ENCODE measurements at places on chromosomes 6 and 20.

GRCh38 chr6:16725145-16725864 lies 36.0 kb downstream of the ATXN1 start:
- no peak for DNase-seq

DNA sequence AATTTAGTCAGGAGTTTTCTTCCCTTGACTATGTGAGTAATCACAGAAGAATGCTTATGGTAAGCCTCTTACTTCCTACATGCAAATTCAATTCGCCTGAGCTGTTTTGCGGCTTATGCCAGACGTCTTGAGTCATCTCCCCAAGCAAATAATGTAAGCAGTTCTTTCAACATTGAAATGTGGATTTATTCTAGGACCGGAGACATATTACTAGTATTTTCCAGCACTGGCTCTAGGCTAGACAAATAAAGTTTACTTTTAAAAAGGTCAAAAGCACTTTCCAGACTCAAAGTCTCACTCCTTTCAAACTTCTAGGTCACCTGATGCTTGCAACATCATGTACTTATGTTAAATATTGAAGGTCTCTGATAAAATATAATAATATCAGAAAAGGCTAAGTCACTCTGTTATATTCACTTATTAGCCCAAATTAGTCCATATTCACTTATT lies 38.1 kb upstream of the NOX3 start:
- DNase-seq: no peak

DNA sequence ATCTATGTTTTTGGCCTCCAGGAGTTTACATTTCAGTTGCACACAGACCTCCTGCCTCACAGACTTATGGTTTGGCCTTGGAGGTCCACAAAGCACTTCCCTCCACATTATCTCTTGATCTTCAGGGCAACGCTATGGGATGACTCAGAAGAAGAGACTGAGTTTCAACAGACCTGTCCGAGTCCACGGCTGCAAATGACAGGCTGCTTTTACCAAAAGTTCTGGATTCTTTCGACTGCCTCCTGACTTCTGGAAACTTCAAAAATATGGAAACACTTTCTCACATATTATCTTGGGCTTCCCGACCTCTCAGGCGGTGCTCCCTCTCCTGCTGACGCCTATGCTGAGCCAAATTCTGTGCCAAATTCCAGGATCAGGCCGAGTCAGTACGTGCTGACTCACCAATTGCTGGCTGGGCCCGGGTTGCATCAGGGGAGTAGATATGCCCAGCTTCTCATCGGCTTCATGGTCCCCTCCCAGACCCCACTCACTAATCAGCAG lies 190.2 kb downstream of the BMP7 start:
- no peak for DNase-seq

GRCh38 chr20:14751191-14751590 lies 413.8 kb upstream of the FLRT3 start:
- no peak for DNase-seq

- DNase-seq: no peak
Observed at GRCh38 chr20:61404303-61404702, 152.2 kb downstream of the CDH4 start.

GRCh38 chr20:38547288-38548085 lies 33.5 kb upstream of the ADIG start:
- DNase-seq: no peak

GRCh38 chr20:61810066-61810737 lies 255.5 kb downstream of the TAF4 start:
- DNase-seq: no peak

DNA sequence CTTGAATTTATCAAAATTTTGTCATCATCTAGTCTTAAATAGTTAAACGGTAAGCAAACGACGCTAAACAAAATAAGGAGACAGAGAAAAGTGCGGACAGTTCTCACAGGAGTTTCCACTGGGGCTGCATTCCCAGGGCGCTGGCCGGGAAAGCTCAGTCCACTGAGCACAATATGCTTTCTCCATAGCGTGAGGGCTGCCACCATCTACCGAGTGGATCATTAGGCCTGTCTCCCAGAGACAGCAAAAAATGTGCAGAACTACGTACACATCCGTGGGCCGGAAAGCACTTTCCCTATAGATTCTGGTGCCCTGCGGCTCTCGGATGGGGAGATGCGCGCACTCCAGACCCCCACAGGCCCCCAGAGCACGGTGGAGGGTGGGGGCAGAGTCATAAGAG lies 84.9 kb downstream of the THBS2 start:
- no peak for DNase-seq

DNA sequence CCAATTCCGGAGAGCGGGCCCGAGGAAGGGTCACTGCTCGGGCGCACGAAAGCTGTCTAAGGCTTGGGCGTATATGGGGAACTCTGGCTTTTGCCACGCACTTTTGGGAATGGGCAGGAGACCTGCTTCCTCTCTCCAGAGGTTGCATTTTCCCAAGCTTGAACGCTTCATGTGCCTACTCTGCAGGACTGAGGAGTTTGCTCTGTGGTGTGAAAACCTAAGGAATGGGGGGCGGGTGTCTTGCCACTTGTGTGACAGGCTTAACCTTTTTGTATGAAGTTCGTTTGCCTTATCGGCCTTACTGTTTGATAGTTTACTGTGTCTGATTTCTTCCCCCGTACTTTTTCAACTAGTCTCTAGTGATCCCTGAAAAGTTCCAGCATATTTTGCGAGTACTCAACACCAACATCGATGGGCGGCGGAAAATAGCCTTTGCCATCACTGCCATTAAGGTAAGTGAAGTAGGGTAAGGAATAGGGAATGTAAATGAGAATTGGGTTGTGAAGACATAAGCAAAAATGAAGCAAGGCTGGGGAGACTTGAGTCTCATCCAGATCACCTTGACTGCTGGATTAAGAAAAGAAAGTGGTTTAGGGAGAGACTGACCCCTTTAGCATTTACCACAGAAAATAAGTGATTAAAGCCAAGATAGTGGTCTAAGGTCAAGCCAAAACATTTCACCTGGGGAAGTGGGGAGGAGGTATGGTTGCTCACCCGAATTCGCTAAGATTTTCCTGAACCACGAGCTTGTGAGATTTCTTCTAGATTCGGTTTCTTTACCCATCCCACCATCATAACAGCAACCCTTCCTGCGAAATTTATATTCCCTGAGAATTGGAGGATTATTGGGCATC lies 627 bp downstream of the RPS18 start:
- no peak for DNase-seq

GRCh38 chr6:8579372-8579771 lies 144.0 kb upstream of the SLC35B3 start:
- no peak for DNase-seq

DNA sequence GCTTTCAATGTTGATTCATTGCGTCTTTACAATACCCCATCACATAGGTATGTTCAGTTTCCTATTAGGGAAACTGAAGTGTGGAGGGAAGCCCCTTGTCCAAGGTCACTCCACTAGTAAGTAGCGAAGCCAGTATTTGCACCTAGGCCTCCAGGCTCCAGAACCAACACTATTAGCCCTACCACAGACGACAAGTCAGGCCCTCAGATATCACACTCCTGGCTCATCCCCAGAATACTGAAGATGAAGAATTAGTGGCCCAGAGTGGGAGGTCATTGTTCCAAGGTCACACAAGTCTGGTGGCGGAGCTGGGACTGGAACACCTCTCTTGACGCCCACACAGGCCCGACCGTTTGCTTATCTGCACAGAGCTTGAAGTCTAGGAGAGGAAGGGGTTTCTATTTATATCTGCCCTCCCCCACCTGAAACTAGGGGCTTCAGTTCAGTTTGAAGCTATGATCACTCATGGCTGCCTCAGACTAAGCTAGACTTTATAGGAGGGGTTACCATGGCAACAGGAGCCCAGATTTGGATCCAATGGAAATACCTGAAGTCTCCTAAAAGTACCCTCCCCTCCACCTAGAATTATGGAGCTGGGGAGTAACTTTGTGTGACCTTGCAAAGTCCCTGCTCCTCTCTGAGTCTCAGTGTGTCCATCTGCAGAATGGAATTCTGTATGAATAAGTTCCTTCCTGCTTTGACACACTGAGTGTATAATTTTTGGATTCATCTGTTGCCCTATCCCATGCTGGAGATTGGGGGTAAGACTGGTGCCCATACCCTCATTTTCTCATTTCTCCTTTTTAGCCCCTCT lies 2.2 kb downstream of the SNTA1 start:
- no peak for DNase-seq

GRCh38 chr6:88263591-88263990 lies 97.4 kb upstream of the CNR1 start:
- DNase-seq: no peak

DNA sequence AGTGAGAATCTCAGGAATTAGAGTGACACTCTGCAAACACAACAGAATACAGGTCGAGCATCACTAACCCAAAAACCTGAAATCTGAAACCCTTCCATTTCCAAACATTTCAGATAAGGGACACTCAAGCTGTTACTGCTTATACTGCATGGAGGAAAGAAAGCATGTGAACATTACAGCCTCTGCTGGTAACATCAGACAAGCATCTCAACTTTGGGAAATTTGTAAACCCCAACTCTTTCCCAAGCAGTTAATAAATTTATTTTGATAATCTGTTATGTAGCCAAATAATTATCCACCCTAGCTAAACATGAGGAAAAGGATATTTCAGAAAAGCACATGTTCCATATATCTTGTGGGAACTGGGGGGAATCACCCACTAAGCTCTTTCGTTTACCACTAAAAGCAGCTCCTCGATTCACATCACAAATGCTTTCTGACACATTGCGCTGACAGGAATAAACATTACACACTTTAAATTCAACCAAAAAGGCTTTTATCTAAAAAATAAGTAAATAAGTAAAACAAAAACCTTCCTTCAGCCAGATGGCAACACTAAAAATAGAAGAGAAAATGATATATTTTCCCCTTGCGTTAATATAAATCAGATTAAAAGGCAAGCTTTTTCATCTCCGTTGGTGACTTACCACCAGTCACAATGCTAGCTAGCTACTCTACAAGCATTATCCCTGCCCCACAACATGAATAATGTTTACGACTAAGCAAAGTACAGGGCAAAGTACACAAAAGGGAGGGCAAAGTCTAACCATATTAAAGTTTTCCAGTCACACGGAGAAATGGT lies 120.8 kb downstream of the MAP7 start:
- no peak for DNase-seq

GRCh38 chr6:45105170-45105820 lies 222.8 kb upstream of the RUNX2 start:
- DNase-seq: no peak

GRCh38 chr6:8017276-8017701 lies 46.9 kb downstream of the BLOC1S5 start:
- DNase-seq: no peak

GRCh38 chr6:104956731-104957294 lies at the start of gene LIN28B:
TSS of gene LIN28B (plus strand) at chr6:104957107. CDS start at chr6:104957251, 144 bp downstream.
- no peak for DNase-seq

DNA sequence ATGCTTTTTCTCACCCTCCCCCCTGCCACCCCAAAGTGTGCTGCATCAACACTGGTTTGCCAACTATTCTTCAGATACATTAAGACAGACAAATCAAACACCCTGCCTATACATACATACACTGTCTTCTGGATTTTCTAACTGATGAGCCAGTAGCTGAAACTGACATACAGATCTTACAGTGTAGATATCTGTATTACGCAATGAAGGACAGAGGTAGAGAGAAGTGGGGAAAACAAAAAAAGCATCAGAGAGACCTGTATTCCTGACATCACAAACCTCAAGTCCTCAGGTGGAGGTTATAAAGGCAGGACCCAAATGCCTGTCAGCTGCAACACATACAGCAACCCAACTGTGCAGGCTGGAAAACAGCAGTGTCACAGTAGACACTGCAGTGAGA lies 535.4 kb downstream of the HACE1 start:
- DNase-seq: no peak

DNA sequence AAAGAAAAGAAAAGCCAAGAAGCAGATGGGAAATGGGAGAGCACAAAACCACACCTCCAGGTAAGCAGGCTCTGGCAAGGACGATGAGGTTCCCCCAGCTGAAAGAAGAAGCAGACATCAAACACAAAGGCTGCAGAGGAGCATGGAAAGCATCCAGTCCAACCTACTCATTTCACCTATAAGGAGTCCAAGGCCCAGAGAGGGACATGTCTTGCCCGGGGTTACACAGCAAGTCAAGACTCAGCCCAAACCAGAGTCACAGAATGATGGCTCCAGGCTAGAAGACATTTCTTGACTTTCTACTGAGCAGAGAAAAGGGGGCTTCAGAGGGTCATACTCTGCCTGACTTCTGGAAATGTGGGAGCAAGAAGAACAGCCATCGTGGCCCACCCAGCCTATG lies 45.6 kb upstream of the FOXP4 start:
- DNase-seq: no peak

- no peak for DNase-seq
Observed at GRCh38 chr6:166440106-166440505, 57.4 kb upstream of the MPC1 start.

- DNase-seq: no peak
Observed at GRCh38 chr20:9615766-9616454, 101.5 kb downstream of the LAMP5 start.

- DNase-seq: no peak
Observed at GRCh38 chr6:102749210-102749971, 1355.9 kb downstream of the GRIK2 start.

- no peak for DNase-seq
Observed at GRCh38 chr6:135831016-135831415, 20.5 kb upstream of the PDE7B start.

- no peak for DNase-seq
Observed at GRCh38 chr20:20463933-20464374, 96.0 kb downstream of the INSM1 start.

DNA sequence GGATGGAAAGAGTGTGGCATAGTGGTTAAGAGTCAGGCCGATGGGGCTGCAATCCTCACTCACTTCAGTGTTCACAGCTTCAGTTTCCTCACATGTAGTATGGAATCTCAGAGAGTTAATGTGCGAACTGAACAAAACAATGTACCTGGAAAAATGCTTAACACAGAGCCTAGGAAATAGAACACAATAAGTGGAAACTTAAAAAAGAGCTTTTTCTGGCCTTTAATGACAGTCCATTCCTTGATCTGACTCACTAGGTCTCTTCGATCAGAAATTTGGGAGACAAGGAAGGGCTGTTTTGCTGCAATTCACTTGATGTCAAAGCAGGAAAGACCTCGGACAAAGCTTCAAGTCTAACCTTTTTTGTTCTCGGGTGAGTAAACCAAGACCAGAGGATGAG lies 56.1 kb downstream of the KCNB1 start:
- no peak for DNase-seq

GRCh38 chr20:11777387-11778205 lies 140.1 kb upstream of the BTBD3 start:
- no peak for DNase-seq

DNA sequence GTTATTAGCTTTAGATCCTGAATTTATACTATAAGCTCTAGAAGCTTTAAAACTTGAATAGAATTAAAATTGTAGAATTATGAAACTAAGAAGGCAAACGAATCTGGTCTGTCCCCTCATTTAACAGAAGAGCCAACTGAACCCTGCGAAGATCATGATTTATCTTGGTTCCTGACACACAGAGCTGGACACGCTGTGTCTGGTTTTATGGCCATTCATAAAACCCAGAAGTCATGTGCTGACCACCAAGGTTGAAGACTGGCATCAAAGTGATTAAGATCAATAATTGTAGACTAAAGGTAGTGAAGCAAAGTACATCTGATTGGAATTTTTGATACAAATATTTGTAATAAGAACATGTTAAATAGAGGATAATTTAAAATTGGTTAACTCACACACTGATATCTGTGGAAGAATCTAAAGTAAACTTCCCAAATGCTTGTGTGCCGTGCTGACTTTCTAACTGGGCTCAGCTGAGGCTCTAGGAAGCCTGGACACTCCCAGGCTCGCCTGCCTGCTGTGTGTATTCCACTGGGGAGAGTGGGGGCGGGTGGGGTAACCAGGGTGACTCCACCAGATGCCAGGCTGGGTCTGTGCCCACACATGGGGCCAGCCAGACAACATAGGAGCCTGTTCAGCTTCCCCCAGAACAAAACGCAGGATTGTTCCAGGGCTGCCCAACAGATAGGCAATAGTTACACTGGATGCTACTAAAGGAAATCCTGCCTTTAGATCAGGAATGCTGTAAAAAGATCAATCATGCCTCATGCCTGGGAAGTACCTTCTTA lies 42.1 kb upstream of the SLC22A3 start:
- DNase-seq: no peak
